ENCODE measurements at places on chromosomes 2 and 18.

- DNase-seq = no peak
Measured at GRCh38 chr2:20172273-20173055, 52.5 kb downstream of the SDC1 start.

DNA sequence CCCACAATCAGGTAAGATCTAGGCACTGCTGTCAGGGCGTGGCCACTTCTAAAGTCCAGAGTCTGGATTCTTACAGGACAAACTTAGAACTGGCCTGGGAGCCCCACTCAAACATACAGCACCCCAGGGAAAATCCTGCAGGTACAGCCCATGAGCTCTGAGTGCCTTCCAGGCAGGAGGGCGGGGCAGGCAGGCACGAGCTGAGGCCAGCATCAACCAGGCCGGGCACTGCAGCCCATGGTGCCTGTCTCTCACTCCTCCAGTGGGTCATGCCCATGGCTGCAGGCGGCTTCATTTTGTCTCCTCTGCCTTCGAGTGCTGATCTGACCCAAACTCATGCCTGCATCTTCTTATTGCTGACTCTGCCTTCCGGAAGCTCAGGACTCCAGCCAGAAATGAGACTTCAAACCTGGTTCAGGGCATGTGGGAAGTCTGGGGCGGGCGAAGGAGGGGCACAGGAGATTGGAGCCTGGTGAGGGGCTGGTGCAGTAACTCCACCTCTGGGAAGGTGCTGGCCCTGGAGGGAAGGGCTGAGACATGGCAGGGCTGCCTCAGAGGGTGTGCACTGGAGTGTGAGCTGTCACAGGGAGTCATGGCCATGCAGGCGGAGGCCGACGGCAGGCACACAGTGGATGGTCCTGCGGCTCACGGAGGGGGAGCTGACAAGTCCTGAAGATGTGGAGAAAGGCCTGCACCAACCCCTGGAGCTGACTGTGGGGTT is 40.5 kb downstream of the HS6ST1 start:
- no peak for DNase-seq

- DNase-seq = no peak
Measured at GRCh38 chr2:191049728-191050639, 36.0 kb upstream of the STAT1 start.

DNA sequence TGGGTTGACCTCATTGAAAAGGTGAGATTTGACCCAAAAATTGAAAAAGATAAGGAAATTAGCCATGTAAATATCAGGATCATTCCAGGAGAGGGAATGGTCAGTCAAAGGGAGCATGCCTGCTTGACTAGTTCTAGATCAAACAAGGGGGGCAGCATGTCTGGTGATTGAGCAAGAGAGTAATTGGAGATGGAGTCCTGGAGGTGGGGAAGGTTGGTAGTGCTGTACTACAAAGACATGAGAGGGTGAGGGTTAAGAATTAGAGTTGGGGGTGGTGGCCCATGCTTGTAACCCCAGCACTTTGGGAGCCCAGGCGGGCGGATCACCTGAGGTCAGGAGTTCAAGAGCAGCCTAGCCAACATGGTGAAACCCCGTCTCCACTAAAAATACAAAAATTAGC is 2.0 kb downstream of the MRPL30 start:
- DNase-seq = no peak

DNA sequence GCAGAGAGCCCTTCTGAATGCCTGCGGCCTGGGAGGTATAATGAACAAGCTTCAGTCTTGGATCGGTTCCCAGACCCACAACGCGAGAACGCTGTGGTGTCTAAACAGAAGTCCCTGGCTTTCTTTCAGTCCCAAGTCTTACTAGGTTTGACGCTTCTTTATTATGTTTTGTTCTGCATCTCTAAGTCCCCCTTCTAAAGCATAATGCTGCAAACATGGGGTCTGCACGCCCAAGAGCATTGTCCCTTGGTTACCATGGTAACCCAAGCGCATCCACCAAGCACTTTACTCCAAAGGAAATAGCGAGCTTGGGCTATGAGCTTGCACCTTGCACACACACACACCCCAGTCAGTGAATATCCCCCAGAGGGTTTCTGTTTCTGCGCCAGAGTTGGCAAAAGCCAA is 193.7 kb downstream of the INO80D start:
- DNase-seq = no peak

GRCh38 chr2:120580709-120581108 is 155.0 kb upstream of the GLI2 start:
- no peak for DNase-seq

GRCh38 chr2:113974727-113975126 is 84.8 kb downstream of the ACTR3 start:
- DNase-seq = no peak

GRCh38 chr2:152648336-152648735 is 68.9 kb downstream of the PRPF40A start:
- no peak for DNase-seq

DNA sequence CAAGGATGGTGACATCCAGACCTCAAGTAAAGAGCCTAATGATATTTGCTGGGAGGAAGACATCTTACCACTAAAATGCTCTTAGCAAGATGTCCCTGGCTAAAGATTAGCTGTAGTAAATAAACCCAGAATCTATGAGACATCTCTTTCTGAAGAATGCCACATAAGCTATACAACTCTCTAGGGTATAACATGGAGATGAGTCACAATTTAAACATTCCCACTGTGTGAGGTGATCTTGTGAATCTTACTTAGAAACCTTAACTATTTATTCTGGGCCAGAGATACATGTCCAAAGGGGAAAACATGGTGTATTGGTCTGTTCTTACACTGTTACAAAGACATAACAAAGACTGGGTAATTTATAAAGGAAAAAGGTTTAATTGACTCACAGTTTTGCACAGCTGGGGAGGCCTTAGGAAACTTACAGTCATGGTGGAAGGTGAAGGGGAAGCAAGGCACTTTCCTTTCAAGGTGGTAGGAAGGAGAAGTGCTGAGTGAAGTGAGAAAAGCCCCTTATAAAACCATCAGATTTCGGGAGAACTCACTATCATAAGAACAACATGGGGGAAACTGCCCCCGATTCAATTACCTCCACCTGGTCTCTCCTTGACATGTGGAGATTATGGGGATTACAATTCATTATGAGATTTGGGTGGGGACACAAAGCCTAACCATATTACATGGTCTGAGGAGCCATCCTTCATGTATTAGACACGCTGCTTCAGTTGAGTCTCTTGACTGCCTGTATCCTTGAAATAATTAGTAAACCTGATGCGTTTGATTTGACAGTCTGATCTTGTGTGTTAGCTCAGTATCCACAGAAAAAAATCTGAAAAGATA is 17.1 kb downstream of the KRCC1 start:
- peak; percentile 48 for DNase-seq

DNA sequence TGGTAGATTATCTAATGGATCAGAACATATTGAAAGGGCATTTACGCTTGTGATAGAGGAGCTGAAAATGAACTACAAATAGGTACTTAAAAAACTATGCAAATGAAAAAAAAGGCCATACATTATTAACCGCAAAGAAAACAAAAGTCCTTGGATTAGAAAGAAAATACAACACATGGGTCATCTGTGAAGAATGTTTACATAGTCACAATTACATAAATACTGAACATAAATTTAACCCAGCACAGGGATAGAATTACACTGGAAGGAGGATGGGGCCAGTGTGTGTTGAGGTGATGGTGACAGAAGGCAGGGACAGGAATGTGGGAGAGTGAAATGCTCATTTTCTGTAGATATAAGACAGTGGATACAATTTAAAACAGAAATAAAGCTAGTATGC is 6.6 kb downstream of the NTSR2 start:
- DNase-seq = no peak

DNA sequence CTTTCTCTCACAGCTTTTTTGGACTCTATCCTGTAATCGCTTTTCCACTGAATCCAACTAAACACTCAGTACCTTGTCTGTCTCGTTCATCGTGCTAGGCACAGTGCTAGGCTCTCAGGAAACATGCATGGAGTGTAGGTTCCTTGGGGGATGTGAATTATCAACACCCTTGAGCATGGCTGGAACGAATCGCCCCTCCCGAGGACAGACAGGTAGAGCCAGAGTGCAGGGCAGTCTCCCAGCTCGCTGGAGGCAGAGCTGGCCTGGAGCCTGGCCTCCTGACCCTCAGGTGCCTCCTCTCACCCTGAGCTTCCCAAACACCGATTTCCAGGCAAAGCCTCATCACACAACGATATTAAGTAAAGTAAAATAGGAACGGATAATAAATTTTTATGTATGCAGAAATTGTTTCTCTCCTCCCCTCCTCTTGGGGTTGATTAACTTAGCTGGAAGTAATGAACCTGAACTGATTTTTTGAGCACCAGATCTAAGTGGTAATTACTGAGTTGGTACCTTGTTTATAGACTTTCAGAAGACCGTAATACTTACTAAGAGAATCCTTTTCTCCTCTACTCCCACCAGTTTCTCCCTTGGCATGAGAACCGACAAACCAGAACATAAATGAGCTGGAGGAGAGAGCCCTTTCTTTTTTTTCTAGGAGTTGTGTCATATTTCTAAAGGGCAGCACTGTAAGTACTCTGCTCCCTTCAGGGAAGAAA is 90.5 kb downstream of the MSH2 start:
- no peak for DNase-seq

- no peak for DNase-seq
Measured at GRCh38 chr2:146659976-146660375, 1184.9 kb upstream of the ACVR2A start.

DNA sequence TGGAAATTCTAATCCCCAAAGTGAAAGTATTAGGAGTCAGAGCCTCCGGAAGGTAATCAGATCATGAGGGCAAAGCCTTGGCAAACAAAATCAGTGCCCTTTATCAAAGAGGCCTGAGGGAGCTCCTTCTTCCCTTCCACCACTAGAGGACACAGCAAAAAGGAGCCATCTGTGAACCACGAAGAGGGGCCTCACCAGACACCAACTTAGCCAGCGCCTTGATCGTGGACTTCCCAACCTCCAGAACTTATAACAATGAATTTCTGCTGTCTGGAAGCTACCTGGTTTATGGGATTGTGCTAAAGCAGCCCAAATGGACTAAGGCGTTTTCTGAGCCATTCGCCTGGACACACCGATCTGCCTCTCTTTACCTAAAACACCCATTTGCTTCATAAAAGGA is 133.1 kb downstream of the EIPR1 start:
- no peak for DNase-seq

DNA sequence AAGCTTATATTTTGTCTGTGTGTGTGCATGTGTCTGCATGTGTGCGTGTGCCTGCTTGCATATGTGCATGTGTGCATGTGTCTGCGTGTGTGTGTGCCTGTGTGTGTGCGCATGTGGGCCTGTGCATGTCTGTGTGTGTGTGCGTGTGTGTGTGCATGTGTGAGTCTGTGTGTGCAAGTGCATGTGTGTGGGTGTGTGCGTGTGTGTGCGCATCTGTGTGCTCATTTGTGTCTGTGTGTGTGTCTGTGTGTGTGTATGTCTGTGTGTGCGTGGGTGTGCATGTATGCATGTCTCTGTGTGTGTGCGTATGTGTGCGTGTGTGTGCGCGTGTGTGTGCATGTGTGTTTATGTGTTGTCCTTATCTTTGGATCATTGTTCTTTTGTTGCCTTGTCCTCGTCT is 56.8 kb downstream of the DSC3 start:
- DNase-seq = no peak

- DNase-seq = no peak
Measured at GRCh38 chr2:134360745-134361487, 107.0 kb downstream of the MGAT5 start.

DNA sequence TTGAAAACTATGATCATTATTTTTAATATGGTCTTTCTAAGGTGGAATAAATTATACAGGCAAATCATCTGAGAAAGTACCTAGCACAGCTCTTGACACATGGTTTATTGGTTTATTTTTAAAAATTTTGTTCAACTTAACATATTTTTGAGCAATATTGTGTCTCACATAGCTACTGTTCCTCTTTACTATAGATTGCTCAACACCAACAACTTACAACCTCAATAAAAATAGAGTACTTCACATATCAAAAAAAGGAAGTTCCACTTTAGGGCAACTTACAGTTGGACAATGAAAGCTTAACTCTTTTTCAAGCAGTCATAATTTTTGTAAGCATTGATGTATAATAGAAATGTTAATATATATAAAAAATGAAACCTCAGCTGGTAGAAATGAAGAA is 440.9 kb upstream of the UBE2E3 start:
- no peak for DNase-seq

- no peak for DNase-seq
Measured at GRCh38 chr2:145411493-145411892, 891.6 kb upstream of the ZEB2 start.

GRCh38 chr2:161586517-161587167 is 37.6 kb upstream of the SLC4A10 start:
- DNase-seq = peak; percentile 17

DNA sequence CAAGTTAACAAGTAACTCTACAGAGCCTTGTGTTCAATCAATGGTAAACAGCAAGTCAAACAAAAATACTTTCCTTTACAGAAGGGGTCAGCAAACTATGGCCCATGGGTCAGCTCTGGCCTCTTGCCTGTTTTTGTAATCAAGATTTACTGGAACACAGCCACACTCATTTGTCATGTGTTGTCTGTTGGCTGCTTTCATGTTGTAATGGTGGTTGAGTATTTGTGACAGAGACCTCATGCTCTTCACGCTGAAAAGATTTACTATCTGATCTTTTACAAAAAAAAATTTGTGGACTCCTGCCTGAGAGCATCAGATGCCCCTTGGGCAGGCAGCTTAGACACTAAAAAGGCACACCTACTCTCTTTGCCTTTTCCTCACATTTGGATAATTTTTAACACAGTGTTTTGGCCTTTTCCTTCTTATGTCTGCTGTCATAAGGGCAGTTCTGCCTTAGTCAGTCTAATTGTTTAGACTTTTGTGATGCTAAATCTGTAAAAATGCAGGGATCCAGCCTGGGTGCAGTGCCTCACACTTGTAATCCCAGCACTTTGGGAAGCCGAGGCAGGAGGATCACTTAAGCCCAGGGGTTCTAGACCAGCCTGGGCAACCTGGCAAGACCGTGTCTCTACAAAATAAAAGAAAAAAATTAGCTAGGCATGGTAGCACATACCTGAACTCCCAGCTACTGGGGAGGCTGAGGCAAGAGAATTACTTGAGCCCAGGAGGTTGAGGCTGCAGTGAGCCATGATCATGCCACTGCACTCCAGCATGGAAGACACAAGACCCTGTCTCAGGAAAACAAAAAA is 18.3 kb downstream of the IL1B start:
- DNase-seq = no peak

DNA sequence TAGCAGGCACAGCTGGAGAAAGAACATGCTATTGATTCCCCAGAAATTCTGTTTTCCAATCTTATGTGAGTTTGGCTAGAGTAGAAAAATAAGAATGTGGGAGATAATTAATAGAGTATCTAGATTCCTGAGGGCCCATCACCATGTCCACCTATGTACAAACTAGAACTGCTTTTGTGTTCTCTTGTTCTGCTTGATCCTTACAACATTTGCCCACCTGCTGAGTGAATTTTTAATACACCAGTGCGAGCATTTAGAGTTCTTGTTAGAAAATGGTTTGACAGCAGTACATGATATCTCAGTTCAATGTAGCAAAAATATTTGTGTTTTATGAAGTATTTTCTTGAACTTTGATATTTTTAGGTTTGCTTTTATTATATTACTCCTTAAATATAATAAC is 52.3 kb upstream of the SPAG16 start:
- DNase-seq = no peak

- no peak for DNase-seq
Measured at GRCh38 chr2:223956300-223956699, 963 bp upstream of the MRPL44 start.

- no peak for DNase-seq
Measured at GRCh38 chr2:8197101-8197500, 484.8 kb upstream of the ID2 start.

GRCh38 chr18:63405986-63406385 is 16.3 kb downstream of the VPS4B start:
- no peak for DNase-seq

- DNase-seq = no peak
Measured at GRCh38 chr18:10265560-10266333, 188.7 kb upstream of the APCDD1 start.

- no peak for DNase-seq
Measured at GRCh38 chr2:222912117-222912516, 51.3 kb downstream of the ACSL3 start.
